ENCODE measurements at places on chromosomes 2 and 18.

- peak; percentile 60 for DNase-seq
Observed at GRCh38 chr2:66346231-66346664, 88.7 kb upstream of the MEIS1 start.

DNA sequence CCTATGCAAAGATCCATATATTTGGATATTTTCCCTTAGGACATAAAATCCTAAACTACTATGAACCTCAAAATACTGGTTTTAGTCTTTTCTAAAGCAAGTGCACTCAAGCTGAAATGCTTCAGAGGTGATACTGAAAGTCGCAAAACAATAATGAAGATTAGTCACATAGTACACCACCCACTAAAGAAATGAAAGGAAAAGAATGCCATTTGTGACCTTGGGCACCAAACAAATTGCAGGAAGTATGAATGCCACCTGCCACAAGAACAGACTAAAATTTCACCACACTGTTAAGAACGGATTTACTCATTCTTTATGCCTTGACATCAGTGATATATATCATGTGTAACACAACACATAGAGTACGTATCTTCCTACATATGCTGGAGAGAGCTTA lies 161.5 kb downstream of the ZNF521 start:
- DNase-seq = no peak

DNA sequence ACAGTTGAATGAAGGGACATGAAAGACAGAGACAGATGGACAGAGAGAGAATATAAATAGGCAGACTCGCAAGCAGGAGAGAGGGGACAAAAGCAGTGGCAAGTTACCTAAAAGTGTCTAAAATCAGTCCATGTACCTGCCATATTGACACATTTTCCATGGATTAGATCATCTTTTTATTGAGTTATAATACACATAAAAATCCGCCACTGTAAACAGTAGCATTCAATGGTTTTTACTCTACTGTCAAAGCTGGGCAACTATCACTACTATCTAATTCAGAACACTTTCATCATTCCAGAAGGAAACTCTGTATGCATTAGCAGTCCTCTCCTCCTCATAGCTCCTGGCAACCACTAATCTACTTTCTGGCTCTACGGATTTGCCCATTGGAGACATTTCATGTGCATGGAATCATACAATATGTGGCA lies 10.1 kb downstream of the CFAP210 start:
- no peak for DNase-seq

DNA sequence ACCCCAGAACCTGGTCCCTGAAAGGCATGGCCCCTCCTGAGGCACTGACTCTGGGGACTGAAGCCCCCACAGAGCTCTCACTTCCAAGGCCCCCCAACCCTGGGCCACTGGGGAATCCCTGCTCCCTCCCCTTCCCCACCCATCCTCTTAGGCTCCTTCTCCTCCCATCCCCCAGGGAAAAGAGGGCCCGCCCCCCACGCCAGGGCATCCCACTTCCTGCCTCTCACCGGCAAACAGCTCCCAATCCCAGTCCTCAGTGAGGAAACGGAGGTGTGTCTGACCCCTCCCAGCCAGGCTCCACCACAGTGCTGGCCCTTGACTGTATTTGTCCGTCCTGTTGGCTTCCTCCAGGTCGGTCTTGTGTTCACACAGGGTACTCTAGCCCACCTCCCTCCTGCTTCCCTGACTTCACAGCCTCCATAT lies 35.0 kb upstream of the PTMA start:
- DNase-seq = no peak

DNA sequence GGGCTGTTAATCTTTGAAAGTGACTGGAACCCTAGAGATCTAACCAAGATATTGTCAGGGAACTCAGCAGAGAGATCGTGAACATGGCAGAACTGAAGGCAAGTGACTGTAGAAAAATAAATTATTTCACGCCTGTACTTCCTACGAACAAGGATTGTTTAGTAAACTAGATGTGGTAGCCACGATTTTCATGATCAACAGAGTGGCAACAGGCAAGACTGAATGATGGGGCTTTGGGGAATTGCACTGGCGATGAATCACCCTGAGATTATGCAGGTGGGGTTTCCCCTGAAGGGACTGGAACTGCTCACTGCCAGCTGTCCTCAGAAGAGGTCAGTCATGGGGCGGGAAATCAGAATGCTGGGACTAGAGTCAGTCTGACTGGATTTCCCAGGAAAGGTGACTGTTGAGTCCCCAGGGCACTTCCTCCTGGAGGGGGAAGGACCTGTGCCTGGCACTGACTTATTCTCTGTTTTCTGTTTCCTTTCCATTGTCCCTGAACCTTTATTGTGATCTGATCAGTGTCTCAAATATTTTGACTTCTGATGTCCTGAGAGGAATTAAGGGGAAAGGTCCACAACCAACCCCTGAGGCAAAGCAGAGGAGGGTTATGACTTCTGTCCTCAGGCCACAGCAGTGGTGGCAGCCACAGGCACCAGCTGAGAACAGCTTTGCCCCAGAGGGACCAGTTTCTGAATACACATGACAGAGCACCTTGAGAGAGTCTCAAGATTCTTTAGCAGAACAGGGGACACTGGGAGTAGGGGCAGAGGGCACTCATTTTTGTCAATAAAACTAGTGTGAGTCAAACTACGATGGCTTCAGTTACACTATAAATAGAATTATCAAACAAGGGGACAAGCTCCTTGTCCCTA lies 70.0 kb downstream of the NAB1 start:
- DNase-seq = no peak

GRCh38 chr2:224925061-224925809 lies 117.0 kb downstream of the DOCK10 start:
- DNase-seq = no peak

DNA sequence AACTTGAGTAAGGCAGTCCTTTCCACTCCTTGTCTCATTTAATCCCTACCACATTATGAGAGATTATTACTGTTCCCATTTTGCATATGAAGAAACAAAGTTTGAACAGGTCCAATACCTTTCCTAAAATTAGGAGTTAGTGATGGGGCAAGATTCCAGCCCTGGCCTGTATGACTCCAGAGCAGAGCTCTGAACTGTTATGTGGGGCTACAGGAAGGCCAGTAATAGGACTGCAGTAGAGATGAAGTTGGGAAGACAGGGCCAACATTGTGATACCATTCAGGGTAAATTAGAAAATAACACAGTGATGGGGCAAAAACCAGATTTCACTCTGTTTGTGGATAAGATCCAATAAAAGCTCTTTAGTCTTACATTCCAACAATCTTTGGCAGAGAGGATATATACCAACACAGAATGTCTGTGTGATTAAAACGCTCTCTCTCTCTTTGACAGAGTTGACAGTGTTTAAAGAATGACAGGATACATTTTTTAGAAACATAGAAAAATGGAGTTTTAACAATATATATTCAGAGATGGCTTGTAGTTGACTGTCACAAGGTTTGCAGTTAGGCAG lies 22.7 kb downstream of the KATNAL2 start:
- no peak for DNase-seq

DNA sequence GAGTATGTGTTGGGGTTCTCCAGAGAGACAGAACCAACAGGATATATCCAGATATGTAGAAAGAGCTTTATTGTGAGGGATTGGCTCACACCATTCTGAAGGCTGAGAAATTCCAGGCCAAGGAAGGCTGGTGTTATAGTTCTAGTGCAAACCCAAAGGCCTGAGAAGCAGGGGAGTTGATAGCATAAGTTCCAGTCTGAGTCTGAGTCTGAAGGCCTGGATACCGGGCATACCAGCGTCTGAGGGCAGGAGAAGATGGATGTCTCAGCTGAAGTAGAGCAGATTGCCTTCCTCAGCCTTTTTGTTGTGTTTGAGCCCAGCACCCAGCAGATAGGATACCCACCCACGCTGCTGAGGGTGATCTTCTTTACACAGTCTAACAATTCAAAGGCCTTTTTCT lies 211.7 kb upstream of the RASGRP3 start:
- DNase-seq = no peak

All from NCI-H524 treated with DMSO at 0.1 percent for 48 hours (cell line).